T-helper 17 cell (primary cell): ENCODE measurements at places on chromosomes 16 and 17.

DNA sequence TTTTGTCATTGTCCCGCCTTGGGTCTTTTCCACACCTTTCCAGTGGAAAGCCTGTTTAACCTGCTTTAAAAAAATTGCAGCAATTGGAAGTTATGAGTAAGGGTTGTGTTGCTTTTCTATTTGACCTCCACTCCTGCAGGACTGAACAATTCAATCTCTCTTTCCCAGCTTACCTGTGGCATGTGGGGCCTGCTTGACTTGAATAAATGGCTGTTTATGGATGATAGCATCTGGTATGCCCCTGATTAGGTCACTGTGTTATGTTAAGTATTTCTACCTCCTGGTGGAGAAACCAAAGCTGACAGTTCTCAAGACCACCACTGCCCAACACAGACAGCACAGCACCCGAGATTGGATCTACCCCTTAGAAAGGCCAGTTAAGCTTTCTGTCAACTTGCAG, 64.8 kb upstream of the NOG start:
- DNase-seq, result no peak

DNA sequence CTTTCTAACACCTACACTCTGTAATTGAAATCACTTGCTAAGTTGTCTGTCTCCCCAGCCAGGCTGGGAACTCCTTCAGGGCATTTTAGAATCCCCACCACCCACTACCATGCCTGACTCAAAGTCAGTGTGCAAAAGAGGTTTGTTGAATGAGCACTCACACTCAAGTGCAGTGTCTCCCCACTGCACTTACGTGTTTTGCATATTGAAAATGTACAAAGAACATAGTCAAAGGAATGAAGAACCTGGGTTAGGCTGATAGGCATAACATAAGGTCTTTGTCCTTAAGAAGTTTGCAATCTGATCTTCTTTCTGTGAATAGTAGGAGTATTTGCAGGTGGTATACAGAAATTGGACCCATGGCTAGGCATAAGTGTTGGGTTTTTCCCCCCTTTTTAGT, 33.8 kb upstream of the DDX52 start:
- DNase-seq, result no peak

DNA sequence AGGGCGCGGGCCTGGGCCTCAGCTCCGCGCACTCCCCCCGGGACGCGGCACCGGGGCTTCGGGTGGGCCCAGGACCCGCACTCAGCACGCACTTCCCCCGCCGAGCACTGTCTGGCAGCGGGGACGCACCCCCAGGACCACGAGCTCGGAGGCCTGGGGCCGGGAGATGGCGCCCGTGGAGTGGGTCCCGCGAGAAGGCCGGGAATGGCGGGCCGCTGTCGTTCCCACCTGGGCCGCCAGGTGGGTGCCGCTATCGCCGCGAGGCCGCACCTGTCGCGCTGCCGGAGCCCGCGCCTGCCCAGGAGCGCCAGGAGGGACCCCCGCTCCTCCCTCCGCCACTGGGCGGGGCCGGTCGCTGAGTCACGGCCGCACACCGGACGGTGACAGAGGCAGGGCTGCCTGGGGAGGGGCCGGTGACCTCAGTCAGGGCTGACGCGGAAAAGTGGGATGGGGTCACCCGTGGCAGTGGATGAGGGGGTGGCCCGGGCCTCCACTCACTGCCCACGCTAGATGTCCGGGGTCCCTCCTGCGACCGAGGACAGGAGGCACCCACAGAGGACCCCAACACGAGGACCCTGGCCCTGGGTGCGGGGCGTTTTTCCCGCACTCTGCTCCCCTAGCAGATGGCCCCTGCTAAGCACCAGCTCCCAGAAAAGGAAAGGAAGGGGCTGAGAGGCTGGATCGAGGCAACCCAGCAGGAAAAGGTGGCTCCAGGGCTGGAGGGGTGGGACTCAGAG, 6.9 kb upstream of the ACTG1 start:
- DNase-seq, result peak; percentile 73

DNA sequence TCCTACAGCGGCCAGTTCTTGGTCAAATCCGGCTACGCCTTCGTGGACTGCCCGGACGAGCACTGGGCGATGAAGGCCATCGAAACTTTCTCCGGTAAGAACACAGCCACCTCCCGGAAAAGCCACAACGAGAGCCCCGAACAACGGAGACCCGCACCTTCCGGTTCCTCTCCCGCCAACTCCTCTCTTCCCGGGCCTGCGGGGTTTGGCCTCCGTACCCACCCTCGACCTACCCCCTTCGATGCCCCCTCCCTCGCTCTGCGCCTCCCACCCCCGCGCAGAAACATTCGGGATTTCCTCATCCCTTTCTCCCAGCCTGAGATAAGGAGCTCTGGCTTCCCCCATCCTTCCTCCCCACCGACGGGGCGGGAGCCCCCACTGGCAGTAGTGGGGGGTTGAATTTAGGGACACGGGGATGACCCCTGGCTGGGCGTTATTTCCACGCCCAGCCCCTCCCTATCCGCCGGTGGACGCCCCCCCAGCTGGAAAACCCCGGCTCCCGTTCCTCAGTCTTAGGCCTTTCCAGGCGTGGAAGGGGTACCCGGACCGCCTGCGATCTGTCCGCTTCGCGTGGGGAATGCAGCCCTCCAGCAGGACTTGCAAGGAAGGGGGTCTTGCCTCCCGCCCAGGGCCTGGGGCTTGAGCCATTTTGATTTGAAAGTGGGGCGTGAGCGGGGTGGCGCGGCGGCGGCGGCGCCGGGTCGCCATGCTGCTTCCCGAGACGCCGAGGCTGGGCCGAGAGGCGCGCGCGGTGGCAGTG, 822 bp downstream of the IGF2BP1 start:
- no peak for DNase-seq

GRCh38 chr17:65121916-65122806, 15.0 kb upstream of the RGS9 start:
- DNase-seq, result no peak

GRCh38 chr16:67666559-67667452, at the start of the genes C16orf86 and ENKD1:
Gene C16orf86, plus strand, starts transcription at chr16:67666814. Its CDS starts 157 bp downstream, at chr16:67666971.
Gene ENKD1, minus strand, starts transcription at chr16:67666750. Its CDS starts 308 bp downstream, at chr16:67666442.
- DNase-seq, result peak; percentile 74

DNA sequence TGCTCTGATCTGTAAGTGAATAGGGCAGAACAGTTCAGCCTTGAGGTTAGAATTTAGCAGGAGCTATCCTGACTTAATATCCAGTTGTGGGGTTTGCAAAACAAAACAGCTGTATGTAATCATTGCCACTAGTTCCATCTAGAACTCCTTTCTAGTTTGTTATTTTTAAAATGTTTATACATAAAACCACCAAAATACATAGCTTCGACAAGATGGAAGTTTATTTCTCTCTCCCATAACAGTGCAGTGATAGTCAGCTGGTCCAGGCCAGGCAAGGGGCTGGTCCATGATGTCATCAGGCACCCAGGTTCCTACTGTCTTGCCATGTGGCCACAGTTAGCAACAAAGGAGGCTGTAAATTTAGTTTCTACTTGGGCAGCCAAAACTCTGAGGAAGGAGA, 10.5 kb upstream of the PLK1 start:
- no peak for DNase-seq

DNA sequence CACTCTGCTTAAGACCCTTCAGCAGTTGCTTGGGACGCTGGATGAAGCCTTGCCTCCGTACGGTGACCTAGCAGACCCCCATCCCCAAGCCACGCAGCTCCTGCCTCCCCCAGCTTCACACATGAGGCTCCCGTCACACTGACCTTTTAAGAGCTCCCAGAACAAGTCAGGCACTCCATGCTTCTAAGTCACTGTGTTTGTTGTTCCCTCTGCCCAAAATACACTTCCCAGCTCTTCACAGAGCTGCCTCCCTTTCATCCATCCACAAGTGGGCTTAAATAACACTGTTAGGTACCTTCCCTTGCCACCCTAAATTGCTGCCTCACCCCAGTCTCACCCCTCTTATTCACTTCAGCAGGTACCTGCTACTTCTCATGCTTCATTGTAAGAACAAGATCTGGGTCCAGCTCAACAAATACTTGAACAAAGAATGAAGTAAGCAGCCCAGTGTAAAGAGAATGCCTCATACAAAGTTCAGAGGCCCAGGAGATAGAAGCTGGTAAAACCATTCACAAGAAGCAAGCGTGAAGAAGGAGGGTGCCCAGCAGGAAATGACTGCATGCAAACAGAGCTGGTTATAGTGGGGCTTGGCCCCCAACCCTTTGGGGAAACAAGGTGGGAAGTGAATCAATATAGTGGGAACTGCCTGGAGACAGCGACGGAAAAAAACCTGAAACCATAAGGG, 5.8 kb downstream of the ZC3H7A start:
- no peak for DNase-seq

DNA sequence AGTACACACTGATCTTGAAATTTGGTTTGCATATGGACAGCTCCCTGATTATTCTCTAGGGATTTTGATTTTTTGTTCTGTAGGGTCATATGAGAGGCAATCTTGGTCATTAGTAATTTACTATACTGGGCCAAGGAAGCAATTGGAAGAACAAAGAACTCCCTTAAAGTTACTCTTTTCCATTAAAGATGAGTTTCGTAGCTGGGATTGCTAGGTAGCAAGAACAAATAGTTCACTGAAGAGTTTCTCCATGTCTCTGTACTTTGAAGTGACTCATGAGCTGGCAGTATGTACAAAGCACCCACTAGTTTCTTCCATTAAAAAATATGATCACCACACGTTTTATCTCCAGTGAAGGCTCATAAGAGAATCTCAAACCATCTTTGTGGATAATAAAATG, 6.2 kb upstream of the BCAS3 start:
- DNase-seq, result no peak

DNA sequence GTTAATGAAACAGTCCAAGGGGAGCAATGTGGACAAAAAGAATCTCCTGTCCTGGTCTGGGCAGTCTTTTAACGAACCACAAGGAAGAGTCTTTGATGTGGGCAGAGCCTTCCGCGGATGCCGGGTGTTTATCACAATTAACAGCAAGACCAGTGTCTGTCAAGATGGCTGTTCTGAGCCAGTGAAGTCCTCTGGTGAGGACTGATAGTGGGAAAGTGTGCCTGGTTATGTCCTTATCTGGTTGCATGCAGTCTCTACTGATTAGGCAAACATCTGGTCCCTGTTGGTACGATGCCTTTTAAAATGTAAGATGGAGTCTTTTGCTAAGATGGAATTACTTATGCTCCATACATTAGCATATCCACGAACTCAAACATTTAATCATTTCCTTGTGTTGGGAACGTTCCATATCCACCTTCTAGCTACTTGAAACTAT, 88.5 kb downstream of the ZNF18 start:
- no peak for DNase-seq

DNA sequence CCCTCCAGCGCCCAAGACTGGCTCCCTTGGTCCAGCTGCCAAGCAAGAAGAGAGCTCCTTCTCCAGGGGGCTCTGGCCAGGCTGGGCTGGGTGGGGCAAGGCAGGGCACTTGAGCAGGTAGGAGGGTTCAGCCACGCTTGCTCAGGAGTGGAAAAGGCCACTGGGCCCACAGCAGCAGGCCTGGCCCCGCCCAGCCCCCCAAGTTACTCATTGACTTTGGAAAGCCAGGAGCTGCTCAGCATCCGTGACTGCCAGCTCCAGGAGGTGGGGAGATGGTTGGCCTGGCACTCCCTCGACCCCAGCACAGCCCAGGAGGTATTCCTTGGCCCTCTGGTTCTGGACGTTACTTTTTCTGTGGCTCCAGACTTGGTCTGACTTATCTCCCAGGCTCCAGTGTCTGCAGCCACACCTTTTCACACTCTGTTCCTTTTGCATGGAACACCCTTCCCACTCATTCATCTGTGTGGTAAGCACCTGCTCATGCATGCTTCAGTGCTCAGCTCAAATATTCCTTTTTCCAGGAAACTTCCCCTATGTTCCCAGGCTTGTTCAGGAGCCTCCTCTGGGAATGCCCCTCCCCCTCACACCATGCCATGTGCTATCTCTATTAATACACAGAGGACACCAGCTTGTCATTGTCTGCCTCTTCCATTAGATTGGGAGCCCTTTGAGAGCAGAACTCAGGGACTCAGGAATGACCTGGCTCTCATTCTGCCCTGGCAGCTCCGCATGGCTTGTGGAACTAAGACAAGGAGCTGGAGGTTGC, at the start of gene CDH16:
CDH16 (minus strand) TSS at position 83 of the 766 bp plus-strand sequence. CDS start 820 bp downstream, outside the sequence.
- DNase-seq, result no peak

- DNase-seq, result no peak
Measured at GRCh38 chr17:65268832-65269231, 131.7 kb downstream of the RGS9 start.

- no peak for DNase-seq
Measured at GRCh38 chr16:51666074-51666473, 515.0 kb upstream of the SALL1 start.
